ENCODE measurements at places on chromosomes 1 and 21.

- DNase-seq: no peak
Observed at GRCh38 chr1:206566999-206567398, 45.3 kb downstream of the EIF2D start.

DNA sequence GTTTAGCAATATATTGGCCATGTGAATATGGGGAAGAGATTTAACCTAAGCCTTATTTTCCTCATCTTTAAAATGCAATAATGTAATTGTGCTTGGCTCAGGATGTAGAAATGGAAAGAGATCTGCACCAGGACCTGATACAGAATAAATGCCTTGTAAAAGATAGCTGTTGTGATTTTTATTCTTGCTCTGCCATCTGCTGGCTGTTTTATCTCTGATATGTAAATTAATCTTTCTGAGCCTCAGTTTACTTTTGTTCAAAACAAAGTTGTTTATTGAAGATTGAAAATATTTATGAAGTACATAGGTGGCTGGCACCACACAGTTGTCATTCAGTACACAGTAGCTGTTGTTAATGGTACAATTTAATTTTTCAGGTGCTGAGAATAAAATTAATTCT, 21.9 kb downstream of the ZYG11B start:
- DNase-seq: no peak

- no peak for DNase-seq
Observed at GRCh38 chr21:41483415-41483814, 24.5 kb downstream of the TMPRSS2 start.

DNA sequence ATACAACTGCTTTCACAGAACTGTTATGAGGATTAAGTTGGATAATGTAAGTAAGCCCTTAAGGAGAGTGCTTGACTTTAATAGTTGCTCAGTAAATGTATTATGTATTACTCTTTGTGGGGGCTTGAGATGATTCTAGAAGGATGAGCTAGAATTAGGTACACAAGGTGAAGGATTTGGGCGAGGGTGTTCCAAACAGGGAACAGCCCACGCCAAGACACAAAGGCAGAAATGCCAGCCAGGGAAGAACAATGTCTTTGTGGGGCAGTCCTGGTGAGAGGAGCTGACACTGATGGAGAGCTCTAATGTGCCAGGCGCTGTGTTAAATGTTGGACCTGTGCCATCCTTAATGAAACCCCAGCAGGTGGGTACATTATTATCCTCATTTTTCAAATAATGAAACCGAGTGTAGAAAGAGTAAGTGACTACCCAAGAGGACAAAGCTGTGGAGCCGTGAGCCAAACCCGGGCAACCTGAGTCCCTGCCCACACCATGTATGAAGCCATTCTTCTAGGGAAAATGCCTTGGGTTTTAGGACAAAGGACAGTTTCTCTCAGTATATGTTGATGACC, 362.4 kb downstream of the HHAT start:
- DNase-seq: no peak

- DNase-seq: no peak
Observed at GRCh38 chr1:41578712-41579335, 94.3 kb upstream of the EDN2 start.

GRCh38 chr1:20403423-20404145, 82.4 kb downstream of the CAMK2N1 start:
- DNase-seq: no peak

DNA sequence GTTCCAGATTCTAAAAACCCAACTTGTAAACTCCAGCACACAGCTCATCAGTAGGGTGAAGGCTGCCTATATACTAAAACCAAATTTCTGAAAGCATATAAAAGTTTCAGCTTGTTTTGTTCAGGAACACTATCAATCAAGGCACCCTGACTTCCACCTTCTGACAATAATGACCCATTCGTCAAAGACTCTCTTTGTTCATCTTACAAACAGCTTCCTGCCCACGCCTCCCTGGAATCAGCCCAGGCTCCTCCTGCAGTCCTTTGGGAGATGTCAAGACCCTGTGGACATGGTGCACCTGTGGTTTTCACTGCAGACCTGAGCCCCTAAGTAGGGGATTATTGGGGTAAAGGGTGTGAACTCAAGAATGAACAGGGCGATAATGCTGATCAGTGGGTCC, 178.9 kb upstream of the CAMK1G start:
- no peak for DNase-seq

GRCh38 chr1:83769072-83769471, 229.9 kb downstream of the TTLL7 start:
- no peak for DNase-seq

DNA sequence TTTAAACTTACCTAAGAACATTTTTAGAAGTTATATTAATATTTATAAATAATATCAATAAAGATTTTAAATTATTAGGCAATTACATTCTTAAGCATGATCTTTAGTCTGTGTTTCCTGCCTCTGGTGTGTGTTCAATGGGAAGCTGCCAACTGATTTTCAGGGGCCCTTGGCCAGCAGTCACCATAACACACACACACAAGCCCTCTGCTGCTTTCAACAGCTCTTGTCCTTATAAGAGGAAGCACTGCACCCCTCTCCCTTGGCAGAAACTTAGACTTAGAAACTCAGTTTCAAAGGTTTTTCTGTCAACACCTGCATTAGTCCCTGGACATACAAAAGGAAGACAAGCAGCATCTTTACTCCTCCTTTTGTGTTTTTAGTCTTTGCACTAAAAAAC, 81.4 kb downstream of the VAV3 start:
- no peak for DNase-seq

GRCh38 chr1:25616987-25617624, 515 bp downstream of the MAN1C1 start:
- no peak for DNase-seq
